ENCODE measurements at places on chromosomes 4 and X.

DNA sequence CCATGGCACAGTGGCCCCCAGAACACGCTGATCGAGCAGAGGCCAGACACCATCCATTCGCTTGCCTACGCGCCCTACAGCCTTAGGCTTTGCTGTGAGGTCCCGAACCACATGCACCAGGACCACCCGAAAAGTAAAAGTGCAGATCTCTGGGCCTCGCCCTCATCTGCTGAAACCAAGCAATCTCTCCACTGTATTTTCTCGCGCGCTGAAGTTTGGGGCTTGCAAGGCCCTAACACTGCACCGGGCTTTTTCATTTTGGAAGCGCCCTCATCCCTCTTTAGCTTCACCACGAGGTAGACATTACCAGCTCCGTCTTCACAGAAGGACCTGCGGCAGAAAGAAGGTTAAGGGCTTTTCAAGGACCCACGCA is 21.2 kb downstream of the NKX3-2 start:
- DNase-seq: no peak

- DNase-seq: no peak
These were observed 31.4 kb downstream of the GC start for GRCh38 chr4:71752383-71753042.

- DNase-seq: no peak
These were observed 45.0 kb downstream of the SNX25 start for GRCh38 chr4:185254434-185254833.

GRCh38 chr4:7713757-7714156 is 225.9 kb downstream of the AFAP1 start:
- DNase-seq: no peak

DNA sequence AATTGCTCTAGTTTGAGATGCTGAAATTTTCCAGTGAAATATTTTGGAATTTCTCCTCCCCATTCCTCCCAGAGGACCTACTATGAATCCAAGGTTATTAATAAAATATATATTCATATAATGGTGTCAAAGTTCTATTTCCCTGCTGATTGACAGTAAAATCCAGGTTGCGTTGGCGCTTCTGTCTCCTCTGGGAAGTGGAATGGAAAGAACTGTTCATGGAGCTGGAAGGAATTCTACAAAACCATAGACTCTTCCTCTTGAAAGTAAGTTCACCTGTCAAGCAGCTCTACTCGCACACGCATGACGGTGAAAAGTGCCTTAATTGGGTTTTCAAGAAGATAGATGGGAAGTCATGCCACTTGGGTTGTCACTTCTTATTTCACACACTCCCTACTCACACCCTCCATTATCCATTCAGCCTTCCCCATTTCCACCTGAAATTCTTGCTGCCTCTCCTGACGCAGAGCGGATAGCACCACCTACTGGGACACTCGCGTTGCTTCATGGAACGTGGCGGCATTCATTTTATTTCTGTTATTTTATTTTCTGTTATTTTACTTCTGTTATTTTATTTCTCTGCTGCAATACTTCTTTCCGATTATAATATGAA is 351.6 kb downstream of the NLGN4X start:
- peak; percentile 43 for DNase-seq

GRCh38 chr4:103098756-103099440 is 736 bp downstream of the BDH2 start:
- peak; percentile 7 for DNase-seq

DNA sequence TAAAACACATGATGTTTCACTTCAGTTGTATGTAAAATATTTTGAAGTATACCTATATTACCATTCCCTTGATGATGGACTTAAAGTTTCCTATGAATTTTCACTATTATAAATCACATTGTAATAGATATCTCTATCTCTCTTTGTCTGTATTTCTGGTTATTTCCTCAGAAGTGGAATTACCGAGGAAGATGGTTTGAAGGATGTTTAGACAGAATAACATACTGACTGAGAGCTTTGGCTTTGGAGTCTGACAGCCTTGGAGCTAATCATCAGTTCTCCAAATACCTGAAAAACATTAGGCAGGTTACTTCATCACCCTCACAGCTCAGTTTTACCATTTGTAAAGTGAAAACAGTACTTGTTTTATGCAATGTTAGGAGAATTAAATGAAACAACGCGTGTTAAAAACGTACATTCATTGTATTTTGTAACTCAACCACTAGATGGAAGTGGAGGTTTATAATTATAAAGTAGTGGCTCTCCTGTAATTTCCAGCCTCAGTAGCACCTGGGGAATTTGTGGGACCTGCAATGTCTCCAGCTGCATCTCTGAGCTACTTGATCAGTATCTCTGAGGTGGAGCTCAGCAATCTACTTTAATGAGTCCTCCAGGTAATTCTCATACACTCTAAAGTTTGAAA is 14.3 kb downstream of the JCHAIN start:
- peak; percentile 45 for DNase-seq

DNA sequence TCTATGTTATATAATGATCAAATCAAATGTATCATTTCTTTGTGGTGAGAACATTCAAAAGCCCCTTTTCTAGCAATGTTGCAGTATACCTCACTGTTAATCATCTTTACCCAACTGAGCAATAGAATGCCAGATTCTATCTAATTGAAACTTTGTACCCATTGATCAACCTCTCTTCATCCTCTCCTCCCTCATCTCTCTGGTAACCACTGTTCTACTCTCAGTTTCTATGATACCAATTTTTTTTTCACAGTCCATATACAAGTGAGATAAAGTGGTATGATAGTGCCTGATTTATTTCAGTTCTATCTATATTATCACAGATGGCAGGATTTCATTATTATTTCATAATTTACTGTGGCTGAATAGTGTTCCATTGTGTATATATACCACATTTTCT is 209.8 kb downstream of the SPCS3 start:
- no peak for DNase-seq

DNA sequence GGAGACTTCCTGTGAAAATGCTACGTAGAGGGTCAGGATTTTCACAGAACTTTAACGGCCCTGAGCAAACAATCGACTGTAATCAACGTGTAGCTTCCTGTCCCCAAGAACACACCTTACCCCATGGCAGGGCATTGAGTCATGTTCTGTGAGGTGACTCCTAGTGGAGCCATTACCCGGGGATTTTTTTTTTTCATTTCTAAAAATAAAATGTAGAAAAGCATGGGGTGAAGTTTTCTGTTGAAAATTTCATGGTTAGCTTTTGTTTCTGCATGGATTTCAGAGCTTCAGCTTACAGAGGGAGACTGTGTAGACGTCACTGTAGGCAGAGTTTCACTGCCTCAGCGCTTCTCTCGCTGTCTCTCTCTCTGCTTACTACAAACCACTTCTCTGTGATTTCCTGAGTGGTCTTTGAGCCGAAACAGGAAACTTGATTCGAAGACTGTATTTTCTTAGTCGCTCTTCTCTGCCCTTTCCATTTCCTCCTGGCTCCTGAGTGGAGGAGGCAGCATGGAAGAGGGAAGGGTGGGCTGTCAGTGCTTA is 111.7 kb downstream of the NFKB1 start:
- DNase-seq: no peak

DNA sequence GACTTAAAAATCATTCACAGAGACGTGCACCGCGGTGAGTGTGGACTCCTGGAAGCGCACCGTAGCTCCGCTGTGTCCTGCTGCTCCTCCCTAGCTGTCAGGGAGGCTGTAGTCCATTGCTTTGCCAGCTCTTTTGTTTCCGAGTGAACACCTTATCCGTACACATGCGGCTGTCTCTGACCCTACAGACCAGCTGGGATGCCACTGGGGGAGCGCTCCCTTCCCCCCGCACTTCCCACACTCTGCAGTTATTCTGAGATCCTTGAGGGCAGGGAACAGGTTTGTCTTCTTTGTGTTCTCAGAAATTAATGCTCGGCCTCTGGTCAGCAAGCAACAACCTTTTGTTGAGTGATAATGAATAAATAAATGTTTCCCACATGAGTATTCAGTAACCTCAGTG is 33.7 kb upstream of the MSANTD1 start:
- DNase-seq: no peak

DNA sequence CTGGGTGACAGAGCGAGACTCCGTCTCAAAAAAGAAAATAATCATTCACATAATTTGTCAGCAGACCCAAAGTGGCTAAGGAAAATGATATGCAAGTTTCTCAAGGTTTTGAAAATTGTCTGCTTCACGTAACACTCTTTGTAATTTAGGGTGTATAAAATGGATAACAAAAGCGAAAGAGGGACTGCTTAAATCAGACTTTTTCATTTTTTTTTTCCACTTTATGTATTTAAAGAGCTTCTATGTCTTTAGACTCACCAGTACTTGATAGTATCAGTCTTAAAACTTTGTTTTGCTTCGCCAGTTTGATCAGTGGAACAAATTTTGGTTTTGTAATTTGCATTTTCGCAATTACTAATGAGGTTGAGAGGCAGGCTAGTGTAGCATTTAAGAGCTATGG is 34.6 kb downstream of the USP9X start:
- DNase-seq: no peak

DNA sequence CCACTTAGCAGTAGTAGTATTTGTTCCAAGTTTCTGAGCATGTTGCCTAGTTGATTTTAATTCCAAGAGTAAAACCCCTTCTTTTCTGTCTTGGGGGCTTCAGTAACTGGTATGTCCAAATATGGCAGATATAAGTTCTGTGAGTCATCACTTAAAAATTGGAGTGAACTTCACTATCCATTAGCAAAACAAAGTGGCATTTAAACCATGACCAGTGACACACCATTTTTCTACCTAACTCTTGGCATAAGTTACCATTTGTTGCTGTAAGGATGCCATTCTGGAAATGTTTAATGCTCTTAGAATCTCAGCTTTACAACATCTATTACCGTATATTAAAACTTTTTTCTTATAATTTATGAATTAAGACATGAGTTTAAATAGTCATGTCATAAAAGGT is 102.0 kb downstream of the CBR4 start:
- no peak for DNase-seq

- no peak for DNase-seq
These were observed 147.7 kb upstream of the MAGEB2 start for GRCh38 chrX:30067677-30068076.

DNA sequence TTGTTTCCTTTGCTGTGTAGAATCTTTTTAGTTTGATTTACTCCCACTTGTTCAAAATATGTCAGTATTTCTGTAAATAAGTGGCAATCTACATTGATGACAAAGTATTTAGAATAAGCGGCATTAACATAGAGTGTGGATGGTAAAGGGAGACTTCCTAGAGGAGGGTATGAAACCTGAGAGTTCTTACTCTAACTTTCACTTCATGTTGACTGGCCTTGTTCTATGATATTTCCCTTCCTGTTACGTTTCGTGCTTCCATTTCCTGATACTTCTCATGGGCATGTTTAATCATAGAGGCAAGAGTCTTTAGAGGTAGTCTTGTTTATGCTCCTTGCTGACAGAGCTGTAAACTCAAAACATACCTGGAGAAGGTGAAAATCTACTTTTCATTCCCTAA is 408.9 kb downstream of the GLUD2 start:
- DNase-seq: no peak

GRCh38 chr4:153570228-153570973 is 104.2 kb downstream of the TMEM131L start:
- no peak for DNase-seq

DNA sequence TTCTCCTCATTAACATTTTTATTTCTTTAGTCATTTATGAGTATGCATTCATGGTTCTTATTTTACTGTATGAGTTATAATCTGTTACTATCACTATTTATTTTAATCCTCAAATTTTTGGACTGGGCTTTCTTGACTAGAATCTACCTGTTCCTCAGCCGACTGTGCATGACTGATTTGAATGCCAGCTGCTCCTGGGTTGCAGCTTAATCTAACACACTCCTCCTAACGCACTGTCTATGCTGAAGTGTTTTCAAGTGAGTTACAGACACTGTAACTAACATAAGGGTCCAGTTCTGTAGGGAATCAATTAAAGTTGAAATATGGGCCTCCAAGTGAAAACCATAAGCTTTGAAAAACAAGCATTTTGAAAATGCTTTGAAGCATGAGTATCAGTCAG is 137.4 kb upstream of the ARSJ start:
- no peak for DNase-seq

Data from SK-MEL-5 (cell line).